ENCODE measurements at places on chromosomes 1 and 21. TPM values are rescaled to one million over a fixed set of nuclear protein-coding genes. Genes with fewer than 3 reads are reported as not detected.

Gene FALEC
- total RNA-seq = not detected

Gene MAN1C1
- 12.1 TPM for total RNA-seq

Gene CDA
- total RNA-seq = not detected

Gene C8A
- not detected for total RNA-seq

Gene UMODL1
- 0.09 TPM for total RNA-seq

Gene OR2L2
- total RNA-seq = 0.11 TPM

Gene LCE3E
- not detected for total RNA-seq

Gene FASLG
- 3.2 TPM for total RNA-seq

Gene PCNT
- total RNA-seq = 75.5 TPM

Gene MMEL1
- total RNA-seq = 1.2 TPM

Gene OR10Z1
- total RNA-seq = not detected

Gene LRRC38
- not detected for total RNA-seq

Gene RPL22
- total RNA-seq = 464 TPM

Gene CLCA4
- not detected for total RNA-seq

Gene WDR64
- total RNA-seq = not detected

Gene CFAP107
- not detected for total RNA-seq
